ENCODE measurements at places on chromosomes 6 and 20. TPM values are rescaled to one million over a fixed set of nuclear protein-coding genes. Genes with fewer than 3 reads are reported as not detected.
A peak's percentile ranks its signal among the peaks of the same experiment; 100 is the strongest.

DNA sequence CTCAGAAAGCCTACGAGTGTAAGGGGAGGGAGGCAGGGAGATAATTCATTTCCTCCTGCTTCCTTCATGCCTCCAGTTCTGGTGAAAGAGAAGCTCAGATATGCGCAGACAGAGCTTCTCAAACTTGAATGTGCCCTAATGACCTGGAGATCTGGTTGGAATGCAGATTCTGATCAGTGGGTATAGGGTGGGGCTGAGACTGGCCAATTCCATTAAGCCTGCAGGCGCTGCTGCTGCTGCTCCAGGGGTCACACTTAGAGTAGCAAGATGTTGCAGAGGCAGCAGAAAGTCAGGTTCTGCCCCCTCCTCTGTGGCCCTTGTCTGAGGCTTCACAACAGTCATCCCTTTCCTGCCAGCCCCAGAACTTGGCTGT lies 161.0 kb downstream of the DHX35 start:
- H3K27me3 ChIP-seq, result no peaks in the 10 kb centered on the region
- no peaks in the 10 kb centered on the region for H3K4me1 ChIP-seq
- H3K27ac ChIP-seq, result no peak overlapping the region
- no peak overlapping the region for H3K4me3 ChIP-seq
- no peaks in the 10 kb centered on the region for H3K36me3 ChIP-seq

DNA sequence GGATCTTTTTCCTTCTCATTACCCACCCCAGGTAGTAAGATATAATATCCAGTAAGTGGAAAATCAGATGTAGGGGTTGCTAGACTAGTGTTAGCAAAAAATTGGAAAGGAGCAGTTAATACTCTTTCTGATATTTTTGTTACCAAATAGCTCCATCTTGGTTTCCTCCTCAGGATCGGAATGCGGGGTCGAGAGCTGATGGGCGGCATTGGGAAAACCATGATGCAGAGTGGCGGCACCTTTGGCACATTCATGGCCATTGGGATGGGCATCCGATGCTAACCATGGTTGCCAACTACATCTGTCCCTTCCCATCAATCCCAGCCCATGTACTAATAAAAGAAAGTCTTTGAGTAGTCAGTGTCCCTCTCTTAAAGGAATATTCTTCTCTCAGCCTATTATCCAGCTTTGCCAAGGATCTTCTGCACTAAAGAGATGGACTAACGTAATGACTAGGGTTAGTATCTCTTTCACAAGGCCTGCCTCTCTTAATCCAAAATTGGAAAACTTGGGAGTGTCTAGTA lies 1.5 kb downstream of the ROMO1 start:
- H3K36me3 ChIP-seq, result peaks cover 3% of the 10 kb centered on the region
- H3K27me3 ChIP-seq, result no peaks in the 10 kb centered on the region
- no peak for DNase-seq
- peak overlapping the region; percentile 97 for H3K27ac ChIP-seq
- H3K4me3 ChIP-seq, result peak overlapping the region; percentile 77

GRCh38 chr6:125835221-125835744 lies 44.5 kb downstream of the NCOA7 start:
- H3K27me3 ChIP-seq, result no peaks in the 10 kb centered on the region
- peak overlapping the region; percentile 33 for H3K27ac ChIP-seq

DNA sequence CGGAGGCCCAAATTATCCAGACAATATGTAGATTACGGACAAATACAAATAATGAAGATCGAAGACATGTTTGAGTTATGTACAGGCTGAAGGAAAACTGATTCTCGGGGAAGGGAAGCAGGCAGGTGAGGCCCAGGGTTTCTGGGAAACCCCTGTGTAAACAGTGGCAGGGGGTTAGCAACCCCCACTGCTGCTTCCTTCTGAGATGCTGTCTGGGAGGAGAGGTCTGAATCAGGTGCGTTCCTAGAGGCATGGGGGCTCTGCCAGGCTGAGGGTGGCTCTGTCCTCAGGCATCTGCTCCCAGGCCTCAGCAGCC lies 7.2 kb upstream of the MDGA1 start:
- H3K27me3 ChIP-seq, result peaks cover 12% of the 10 kb centered on the region
- H3K4me3 ChIP-seq, result no peak overlapping the region
- H3K36me3 ChIP-seq, result no peaks in the 10 kb centered on the region
- H3K4me1 ChIP-seq, result peaks cover 6% of the 10 kb centered on the region

DNA sequence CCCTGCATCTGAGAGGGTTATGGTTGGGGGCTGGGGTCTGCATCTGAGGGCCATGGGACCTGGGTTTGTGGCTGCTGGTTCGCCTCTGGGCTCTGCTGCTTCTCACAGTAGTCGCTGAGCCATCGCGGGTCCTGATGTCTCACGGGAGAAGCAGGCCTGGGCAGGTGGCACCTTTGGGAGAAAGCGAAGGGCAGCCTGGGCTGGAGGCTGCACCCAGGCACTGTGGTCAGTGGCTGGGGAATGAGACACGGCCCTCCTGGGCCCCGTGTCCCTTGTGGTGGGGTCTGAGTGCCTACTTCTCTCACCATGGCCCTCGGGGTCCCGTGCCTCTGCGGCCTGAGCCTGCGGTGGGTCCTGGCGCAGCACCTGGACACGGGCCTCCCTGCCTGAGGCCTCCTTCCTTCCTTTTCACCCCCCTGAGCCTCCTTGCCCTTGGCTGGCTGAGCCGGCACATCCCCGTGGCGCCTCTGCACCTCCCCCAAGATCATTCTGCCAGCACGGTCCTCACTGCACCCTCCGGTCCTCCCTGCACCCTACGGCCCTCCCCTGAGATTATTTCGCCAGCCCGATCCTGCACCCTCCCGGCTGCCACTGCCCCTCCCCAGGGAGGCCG lies 206.0 kb downstream of the ERMARD start:
- no peaks in the 10 kb centered on the region for H3K36me3 ChIP-seq
- H3K4me3 ChIP-seq, result no peak overlapping the region
- DNase-seq, result no peak
- no peak overlapping the region for H3K27ac ChIP-seq

MUC21 gene
- not detected for total RNA-seq

DNA sequence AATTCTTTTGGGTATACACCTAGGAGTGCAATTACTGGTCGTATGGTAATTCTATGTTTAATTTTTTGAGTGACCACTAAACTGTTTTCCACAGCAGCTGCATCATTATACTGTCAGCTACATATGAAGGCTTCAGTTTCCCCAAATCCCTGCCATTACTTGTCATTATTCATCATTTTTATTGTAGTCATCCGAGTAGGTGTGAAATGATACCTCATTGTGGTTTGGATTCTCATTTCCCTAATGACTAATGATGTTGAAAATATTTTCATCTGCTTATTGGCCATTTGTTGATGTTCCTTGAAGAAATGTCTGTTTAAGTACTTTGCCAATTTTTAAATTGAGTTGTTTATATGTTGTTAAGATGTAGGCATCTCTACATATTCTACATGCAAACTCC lies 633.6 kb upstream of the IMPG1 start:
- no peak overlapping the region for H3K27ac ChIP-seq
- H3K27me3 ChIP-seq, result no peaks in the 10 kb centered on the region
- H3K36me3 ChIP-seq, result no peaks in the 10 kb centered on the region
- DNase-seq, result no peak
- no peak overlapping the region for H3K4me3 ChIP-seq
- H3K4me1 ChIP-seq, result peaks cover 4% of the 10 kb centered on the region

TSBP1 gene
- not detected for total RNA-seq

- no peaks in the 10 kb centered on the region for H3K4me1 ChIP-seq
- H3K27me3 ChIP-seq, result no peaks in the 10 kb centered on the region
- H3K4me3 ChIP-seq, result no peak overlapping the region
- no peak for DNase-seq
- H3K36me3 ChIP-seq, result no peaks in the 10 kb centered on the region
Measured at GRCh38 chr6:84455511-84456029, 228.1 kb upstream of the CEP162 start.

- H3K4me1 ChIP-seq, result peaks cover 27% of the 10 kb centered on the region
- no peaks in the 10 kb centered on the region for H3K27me3 ChIP-seq
- H3K27ac ChIP-seq, result peak overlapping the region; percentile 72
- H3K4me3 ChIP-seq, result no peak overlapping the region
- peak; percentile 44 for DNase-seq
Measured at GRCh38 chr6:81766482-81767069, 14.1 kb upstream of the TENT5A start.

DNA sequence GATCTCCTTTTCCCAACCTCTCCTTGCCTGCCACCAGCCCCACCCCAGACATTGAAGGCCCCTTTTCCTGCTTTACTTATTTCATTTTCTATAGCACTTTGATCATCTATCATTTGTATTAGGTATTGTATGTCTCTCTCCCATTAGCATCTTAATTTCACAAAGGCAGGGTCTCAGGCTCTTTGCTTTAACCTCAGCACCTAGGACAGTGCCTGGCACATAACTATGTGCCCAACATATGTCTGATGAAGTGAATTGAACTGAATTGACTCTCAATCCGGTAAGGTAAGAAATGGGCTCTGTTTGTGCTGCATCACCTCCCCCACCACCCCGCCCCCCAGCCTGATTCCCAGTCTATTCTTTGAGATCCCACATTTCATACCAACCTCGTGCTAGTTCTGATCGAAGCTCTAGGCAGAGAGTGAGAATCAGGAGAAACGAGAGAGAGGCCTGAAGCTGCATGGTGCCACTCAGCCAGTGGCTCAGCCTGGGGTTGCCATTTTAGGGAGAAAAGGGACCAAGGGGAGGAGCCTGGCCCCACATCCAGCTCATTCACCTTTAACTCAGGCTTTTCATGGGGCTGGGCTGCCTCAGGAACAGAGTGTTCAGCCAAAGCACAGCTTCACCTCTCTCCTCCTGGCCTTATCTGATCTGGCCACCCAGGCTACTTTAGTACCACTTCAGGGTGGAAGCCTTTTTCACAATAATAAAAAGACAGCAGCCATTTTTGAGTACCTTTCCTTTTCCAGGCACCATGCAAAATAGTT lies at the start of gene SPINT3:
Gene SPINT3, minus strand, starts transcription at position 476 of the 767 bp plus-strand sequence. Its CDS starts 14 bp downstream, at position 462.
- no peak within 1 kb of the TSS for H3K4me3 ChIP-seq
- no peaks in the 10 kb centered on the region for H3K4me1 ChIP-seq
- no peak for DNase-seq
- H3K27ac ChIP-seq, result no peak within 1 kb of the TSS

DNA sequence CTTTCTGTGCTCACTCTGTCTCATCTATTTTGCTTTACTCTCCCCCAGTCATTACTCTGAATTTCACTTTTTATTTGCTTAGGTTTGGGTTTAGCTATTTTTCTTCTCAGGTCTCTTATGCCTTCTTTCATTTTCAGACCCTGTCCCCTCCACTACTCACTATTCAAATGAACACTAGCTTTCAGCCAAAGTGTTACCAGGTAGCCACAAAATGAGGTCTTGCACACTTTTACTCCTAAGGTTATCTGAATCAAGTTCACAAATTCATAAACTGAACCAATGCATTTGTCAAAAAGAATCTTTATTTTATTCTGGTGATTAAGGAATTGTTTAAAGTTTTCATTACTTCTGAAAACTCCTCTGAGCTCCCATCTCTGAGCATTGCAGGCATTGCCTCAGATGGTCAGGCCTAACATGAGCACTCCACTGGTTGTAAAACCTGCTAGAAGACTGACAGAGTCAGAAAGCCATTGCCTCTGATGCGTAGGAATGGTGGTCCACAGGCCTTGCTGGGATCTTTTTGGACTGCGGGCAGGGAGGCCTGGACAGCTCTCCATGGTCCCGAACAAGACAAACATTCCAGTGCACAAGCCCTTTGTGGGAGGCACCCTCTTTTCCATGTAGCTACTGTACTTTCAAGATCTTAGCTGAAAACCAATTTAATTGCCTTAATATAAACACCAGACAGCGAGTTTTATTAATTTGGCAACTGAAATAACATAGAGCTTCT lies 48.5 kb downstream of the FYN start:
- no peaks in the 10 kb centered on the region for H3K36me3 ChIP-seq
- H3K27ac ChIP-seq, result peak overlapping the region; percentile 80
- no peaks in the 10 kb centered on the region for H3K27me3 ChIP-seq
- no peak for DNase-seq
- H3K4me3 ChIP-seq, result no peak overlapping the region

Measured in hepatocyte (in vitro differentiated cells).